ENCODE measurements at places on chromosomes 13 and 19. TPM values are rescaled to one million over a fixed set of nuclear protein-coding genes. Genes with fewer than 3 reads are reported as not detected.

The OR7A5 gene
- 0.22 TPM for total RNA-seq

The N4BP2L2 gene
- total RNA-seq: 260 TPM

The ZNF880 gene
- 25.9 TPM for total RNA-seq

DNA sequence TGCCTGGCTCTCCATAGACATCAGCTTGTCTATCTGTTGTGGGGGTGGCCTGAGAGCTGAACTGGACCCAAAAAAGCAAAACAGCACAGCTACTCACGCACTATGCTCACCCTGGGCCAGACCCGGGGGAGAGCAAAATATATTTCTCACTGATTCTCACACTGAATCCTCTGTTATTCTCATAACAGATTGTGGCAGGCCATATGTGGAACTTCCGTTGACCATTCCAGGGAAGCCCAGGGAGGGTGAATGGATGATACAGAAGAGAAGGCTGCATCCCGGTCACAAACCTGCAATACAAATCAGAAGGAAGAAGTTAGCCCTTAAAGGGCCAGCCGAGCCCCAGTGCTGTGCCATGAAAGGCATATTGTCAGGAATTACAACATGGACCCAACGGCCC lies 362.5 kb downstream of the ZNF536 start:
- DNase-seq: no peak
